ENCODE measurements at places on chromosomes 1 and 21.

GRCh38 chr1:115545096-115545720 is 96.6 kb upstream of the VANGL1 start:
- DNase-seq: no peak

DNA sequence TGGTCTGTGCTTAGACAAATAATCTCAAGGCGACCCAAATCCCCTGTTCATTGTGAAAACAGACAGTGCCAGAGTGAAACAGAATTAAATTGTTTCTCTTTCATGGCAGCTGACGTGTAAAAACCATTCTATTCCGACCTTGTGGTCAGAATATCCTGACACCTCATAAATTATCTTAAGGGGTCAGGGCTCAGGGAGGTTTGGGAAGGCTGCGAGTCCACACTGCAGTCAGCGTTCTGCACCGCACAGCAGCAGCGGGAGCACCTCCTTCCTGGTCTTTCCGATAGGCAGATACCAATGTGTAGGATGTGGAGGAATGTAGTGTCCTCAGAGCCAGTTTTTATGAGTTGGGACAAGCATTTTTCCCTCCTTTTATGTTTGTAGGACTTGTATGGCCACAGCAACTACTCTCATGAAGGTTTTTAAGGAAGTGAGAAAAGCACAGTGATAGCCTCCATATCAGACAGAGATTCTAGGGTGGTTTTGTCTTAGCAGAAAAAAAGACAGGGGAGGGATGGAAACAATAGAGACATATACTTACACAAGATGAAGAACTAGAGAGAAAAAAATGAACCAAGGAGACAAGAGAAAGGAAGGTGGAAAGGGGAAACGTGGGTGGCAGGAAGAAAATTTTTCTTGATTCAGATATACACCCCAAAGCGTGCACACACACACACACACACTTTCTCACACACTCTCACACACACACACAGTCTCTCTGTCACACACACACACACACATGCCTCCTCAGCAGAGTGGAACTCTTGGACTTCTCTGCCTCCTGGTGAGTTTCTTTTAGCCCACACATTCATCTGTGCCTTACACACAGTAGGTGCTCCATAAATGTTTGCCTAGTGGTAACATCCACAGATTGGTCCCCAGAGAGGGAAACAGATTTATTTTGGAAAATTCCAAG is 68.6 kb downstream of the NTMT2 start:
- peak; percentile 22 for DNase-seq

DNA sequence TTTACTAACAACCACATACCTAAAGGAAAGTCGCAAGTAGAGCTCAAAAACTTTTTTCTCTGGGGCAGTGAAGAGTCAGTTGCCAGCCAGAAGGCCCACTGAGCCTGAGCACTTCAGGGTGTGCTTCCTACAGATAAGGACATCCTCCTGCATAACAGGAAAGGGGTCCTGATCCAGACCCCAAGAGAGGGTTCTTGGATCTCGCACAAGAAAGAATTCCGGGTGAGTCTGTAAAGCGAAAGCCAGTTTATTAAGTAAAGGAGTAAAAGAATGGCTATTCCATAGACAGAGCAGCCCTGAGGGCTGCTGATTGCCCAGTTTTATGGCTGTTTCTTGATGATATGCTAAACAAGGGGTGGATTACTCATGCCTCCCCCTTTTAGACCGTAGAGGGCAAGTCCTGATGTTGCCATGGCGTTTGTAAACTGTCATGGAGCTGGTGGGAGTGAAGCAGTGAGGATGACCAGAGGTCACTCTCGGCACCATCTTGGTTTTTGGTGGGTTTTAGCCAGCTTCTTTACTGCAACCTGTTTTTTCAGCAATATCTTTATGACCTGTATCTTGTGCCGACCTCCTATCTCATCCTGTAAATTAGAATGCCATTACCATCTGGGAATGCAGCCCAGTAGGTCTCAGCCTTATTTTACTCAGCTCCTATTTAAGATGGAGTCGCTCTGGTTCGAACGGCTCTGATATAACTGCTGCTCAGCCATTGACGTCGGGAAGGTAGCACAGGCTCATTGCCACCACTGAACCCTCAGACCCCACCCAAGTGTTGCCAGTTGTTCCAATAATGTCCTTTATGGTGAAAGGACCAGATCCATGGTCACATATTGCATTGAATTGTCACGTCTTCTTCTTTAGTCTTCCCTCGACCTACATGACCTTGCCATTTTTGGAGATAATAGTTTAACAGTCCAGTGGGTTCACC is 96.6 kb upstream of the ERRFI1 start:
- no peak for DNase-seq

DNA sequence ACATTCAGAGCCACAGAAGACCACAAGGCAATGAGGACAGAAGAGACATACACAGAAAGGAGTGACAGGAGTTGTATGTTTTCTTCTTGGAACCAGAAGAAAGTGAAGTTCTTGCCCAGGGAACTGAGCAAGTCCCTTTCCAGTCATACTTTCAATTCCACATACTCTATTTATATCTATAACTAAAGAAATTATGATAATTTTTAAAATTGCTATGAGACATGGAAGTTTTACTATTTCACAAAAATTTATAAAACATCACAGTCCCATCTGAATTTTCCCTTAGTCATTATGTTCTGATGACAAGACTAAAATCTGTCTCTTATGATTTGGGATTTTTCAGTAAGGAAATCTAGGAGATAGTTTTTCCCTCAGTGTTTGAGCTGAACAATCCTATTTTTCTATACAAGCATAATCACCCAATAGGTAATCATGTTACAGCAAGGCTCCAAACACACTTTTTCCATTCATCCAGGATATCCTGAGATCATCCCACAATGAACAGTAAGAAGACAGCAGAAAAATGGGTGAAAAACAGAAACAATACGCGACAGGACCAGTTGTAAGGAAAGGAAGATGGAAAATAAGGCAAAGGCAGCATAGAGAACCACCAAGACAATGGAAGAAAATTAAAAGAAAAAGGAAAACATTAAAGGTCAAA is 154.6 kb downstream of the VAV3 start:
- no peak for DNase-seq

GRCh38 chr1:43576521-43576920 is 45.8 kb downstream of the PTPRF start:
- DNase-seq: no peak

- DNase-seq: peak; percentile 89
These were observed 185.9 kb upstream of the EDN2 start for GRCh38 chr1:41670217-41670957.

GRCh38 chr1:162373541-162374260 is 3.0 kb downstream of the SPATA46 start:
- peak; percentile 12 for DNase-seq

GRCh38 chr21:35043549-35043948 is 5.6 kb downstream of the RUNX1 start:
- no peak for DNase-seq

DNA sequence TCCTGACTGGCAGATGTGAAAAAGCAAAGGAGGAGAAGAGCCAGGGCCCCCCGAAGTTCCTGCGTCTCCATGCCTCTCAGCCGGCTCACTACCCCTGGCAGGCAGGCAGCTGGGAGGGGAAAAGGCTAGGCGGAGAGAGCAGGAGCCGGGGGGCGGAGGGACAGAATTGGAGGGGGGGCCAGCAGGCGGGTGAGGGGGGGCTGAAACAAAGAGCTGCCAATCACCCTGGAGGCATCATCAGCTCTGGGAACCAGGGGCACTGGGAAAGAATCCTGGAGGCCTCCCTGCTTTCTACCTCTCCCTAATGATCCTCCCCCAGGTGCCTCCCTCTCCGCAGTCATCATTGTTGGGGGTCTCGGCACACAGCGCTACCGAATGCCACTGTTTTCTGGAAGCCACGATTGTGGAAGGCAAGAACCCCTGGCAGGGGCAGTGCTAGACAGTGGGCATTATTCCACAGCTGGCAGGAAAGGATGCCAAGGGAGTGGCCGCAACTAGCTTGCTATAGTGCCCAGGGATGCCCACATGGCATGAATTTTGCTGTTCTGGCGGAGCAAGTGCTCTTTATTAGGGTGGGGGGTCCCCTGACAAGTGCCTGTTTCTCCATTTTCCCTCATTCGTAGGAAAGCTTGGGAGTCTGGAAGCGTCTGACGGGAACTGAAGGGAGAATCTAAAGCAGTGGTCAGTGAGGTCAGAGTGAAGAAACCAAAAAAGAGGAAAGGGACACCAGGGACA is at the start of gene THBS3:
Gene THBS3, minus strand, starts transcription at position 92 of the 735 bp plus-strand sequence. Its CDS starts 21 bp downstream, at position 71.
- DNase-seq: peak; percentile 57

- DNase-seq: peak; percentile 98
These were observed 56.1 kb downstream of the HIVEP3 start for GRCh38 chr1:41862384-41863221.

DNA sequence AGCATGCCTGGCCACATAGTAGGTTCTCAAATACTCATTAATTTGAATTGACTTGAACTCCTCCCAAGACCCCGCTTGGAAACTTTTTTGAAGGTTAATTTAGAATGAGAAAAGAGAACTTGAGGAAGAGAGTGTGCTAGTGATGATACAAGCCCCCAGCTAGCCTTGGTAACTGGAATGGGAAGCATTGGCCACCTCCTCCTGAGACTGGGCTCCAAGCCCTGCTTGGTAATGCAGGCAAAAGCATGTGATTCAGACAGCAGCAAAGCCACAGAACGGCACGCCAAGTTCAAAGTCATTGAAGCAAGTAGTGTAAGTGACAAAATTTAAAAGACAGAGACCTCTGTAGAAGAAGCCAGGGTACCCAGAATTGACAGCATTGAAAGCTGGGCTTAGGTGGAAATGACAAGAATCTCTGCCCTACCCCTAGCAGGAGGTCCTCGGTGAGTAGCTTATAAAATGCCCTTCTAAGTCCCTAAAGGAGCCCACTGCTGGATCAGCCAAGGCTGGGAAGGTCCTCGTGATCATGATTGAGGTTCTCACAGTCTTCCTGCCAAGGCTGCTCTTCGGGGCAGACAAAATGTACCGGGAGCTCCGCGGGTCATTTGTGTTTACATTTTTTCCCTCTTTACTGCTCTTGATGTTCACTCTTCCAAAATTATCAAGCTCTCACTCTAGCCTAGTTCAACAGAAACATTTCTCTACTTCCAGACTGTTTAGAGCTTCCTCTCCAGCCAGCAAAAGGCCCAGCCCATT is 99.4 kb downstream of the TSEN15 start:
- peak; percentile 57 for DNase-seq

All from fibroblast of skin of right biceps (primary cell).